NCI-H774 (cell line): ENCODE measurements at places on chromosomes 3 and 15.
A peak's percentile ranks its signal among the peaks of the same experiment; 100 is the strongest.

DNA sequence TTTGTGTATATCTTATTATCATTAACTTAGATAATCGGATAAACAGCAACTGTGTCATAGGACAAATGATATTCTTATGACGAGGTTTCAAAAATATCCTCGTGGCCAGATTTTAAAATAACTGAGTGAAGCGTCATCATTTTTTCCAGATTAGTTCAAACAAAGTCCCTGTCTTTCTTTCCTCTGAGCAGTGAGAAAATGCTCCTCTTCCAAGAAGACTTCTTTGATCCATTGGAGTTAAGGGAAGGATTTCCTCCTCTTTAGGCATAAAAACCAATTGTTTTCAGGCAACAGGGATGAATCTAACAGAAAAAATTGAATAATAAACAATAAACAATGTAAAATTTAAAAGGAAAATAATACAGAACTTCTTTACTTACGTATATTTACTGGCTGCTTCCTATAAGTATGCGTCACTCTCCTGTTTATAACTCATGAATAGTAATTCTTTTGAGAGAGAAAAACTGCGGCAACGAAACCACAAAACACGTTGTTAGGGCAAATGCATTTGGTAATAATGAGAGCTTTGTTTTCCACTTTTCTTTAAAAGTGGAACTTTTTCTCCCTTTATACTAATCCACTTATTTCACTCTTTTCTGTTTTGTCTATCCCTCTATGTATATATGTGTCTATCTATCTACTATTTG, 419.4 kb upstream of the ONECUT1 start:
- no peak for DNase-seq

- no peak for DNase-seq
Observed at GRCh38 chr15:29070471-29071231, 184.9 kb downstream of the APBA2 start.

- no peak for DNase-seq
Observed at GRCh38 chr15:75929799-75930565, 26.3 kb downstream of the FBXO22 start.

DNA sequence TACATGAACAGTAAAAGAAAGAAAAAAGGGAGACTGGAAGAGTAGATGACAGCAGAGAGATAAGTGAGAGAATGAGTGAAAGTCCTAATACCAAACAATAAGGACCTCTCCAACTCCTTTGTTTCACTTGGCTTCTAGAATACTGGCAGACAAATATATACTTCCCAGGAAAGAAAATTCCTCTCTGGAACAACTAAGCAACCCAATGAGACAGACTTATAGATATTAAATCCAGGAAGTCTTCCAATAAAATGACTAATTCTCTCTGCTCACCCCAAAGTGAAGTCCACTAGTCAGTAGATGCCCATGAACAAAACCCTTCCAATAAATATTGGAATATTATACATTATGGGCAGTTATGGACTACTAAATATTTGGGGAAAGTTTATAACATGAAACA, 114.2 kb downstream of the NEDD4 start:
- DNase-seq: no peak

- DNase-seq: no peak
Observed at GRCh38 chr15:42275780-42276391, 2.7 kb upstream of the TMEM87A start.

DNA sequence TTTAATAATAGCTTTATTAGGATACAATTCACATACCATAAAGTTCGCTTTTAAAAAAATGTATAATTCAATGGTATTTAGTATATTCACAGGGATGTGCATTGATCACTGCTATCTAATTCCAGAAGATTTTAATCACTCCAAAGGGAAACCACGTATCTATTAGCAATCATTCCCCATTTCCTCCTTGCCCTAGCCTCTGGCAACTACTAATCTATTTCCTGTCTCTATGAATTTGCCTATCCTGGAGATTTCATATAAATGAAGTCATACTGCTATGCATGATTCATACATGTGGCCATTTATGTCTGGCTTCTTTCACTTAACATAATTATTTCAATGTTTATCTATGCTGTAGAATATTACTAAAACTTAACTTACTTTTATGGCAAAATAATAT, 32.0 kb upstream of the CASR start:
- DNase-seq: no peak

- DNase-seq: no peak
Observed at GRCh38 chr15:63255489-63255990, 21.9 kb upstream of the APH1B start.

DNA sequence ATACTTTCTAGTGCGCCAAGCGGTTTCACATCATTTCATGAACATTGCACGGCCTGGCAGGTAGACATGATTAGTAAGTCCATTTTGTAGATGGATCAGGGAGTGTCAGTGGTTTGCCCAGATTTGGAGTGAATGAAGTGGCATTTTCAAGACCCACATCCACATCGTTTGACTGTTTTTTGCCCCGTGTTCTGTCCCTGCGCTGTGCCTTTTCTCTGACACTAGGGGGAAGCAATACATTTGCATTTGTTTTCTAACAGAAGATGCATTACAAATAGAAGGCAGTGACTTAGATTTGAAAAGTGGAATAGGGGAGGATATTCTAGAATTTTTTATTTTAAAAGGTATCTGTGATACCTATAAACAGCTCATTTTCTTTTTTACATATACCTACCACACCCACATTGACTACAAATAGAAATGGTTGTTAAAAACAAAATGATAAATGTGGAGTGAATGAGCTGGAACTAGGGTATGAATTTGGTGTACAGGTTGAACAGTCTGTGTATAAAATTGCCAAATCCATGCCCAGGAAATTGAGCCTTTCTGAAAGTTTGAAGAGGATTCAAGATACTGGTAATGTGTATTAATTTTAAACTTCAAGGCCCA, 98.0 kb downstream of the USP13 start:
- peak; percentile 13 for DNase-seq

DNA sequence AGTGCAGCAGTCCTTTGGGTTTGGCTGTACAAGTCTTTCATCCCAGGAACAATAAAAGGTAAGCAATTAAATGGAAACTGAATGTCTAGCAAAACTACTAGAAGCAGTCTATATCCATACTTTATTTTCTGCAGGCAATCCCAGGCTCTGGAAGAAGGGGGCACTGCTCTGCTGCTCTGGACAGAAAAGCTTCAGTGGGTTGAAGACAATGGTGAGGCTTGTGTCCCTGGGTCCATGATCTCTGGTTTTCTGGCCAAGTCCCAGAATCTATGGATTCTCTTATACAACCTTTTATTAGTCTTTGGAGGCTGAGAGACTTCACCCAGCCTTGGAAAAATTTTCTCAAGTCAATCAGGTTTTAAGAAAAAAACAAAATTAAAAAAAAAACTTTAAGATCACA, 35.6 kb downstream of the SCAP start:
- DNase-seq: no peak

- DNase-seq: no peak
Observed at GRCh38 chr3:81003817-81004216, 757.6 kb downstream of the GBE1 start.

- DNase-seq: no peak
Observed at GRCh38 chr3:184354121-184354728, 7.2 kb downstream of the CLCN2 start.

DNA sequence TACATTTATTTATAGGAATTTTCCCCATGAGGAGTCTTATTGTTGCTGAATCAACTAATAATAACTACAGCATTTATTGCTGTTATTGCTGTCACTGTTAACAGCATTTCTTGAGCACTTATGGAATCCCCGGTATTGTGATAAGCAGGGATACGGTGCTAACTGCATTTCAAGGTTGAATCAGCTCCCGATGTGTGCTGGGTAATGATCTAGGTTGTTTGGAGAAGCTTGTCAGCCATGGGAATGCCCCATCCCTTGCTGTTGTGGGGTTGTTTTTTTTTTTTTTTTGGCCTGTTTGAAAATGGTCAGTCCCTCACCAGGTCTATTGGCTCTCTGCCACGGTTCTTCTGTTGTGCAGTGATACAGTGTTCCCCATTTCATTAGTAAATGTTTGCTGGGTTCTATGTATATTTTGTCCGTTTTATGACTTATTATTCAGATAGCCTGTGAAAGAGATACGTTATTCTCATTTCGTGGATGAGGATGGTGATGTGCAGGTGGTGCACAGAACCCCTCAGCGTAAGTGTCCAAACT, 48.5 kb downstream of the MED12L start:
- DNase-seq: no peak

- DNase-seq: no peak
Observed at GRCh38 chr15:58588096-58588495, 156.3 kb downstream of the LIPC start.

- no peak for DNase-seq
Observed at GRCh38 chr3:168514252-168514651, 418.5 kb upstream of the GOLIM4 start.

- DNase-seq: peak; percentile 68
Observed at GRCh38 chr3:180802837-180803236, 109.6 kb upstream of the FXR1 start.

GRCh38 chr15:34879107-34879506, 83.8 kb upstream of the ACTC1 start:
- no peak for DNase-seq

DNA sequence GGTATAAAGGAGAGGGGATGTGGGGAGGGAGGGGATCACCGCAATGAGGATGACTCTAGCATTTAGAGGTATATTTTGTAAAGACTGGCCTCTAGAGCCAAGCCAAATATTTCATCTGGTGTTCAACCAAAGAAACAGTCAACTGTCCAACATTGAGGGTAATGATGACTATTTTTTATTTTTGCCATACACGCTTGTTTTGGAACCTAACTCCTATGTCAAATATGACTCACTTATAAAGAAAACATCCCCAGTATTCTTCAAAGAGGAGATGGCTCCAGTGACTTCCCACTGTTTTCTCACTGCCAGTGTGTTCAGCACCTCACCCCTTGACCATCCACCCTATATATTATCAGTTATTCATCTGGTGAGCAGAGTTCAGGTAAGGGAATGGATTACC, 77.3 kb downstream of the WNT5A start:
- no peak for DNase-seq

GRCh38 chr3:155663467-155664212, 81.2 kb downstream of the PLCH1 start:
- DNase-seq: no peak

DNA sequence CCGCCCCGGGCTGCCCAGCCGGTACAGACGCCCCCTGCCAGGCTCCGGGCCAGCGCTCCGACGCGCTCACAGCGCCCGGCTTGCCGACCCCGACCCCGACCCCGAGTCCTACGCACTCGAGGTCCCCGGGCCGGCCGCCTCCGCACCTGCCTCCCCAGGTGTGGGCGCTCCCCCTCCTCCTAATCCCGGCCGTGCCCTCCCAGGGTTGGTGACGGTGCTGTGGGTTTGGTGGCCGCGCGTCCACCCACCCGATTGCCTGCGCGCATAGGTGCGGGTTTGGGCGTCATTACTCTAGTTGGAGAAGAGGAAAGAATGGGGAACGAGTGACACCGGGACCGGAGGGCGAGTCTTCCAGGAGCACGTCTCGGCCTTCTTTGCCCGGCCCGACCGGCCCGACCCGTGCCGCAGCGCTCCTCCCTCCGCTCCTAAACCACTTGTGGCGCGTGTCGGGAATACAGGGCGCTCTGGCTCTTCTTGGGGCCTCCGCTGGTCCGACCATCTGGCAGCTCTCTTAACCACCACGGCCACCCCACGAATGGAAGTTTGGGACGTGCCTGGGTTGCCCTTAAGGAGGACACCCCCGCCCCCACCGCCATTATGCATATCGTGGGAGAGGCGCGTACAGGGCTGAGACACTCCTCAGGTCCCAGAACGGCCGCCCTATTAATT, 810 bp upstream of the THRB start:
- peak; percentile 27 for DNase-seq

- DNase-seq: no peak
Observed at GRCh38 chr3:186800285-186800684, 6.0 kb downstream of the RFC4 start.

GRCh38 chr3:120049881-120050539, 44.2 kb downstream of the GSK3B start:
- no peak for DNase-seq

DNA sequence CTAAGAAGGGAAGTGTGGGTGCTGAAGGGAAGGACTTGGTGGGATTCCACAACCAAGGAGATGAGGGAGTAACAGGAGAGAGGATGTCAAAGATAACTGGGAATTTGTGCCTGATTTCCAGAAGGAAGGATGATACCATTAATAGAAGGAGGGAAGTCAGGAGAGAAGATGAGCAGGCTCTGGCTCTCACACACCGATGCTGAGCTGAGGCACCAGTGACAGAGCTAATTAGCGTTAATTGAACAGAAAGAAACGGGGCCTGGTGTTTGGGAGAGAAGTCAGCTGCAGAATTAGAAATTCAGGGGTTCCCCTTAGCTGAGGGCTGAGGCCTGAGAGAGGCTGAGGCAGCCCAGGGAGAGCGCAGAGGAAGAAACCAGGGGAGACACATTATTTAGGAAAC, 11.9 kb upstream of the PDIA5 start:
- no peak for DNase-seq

GRCh38 chr3:57091521-57092273, 31.2 kb downstream of the SPATA12 start:
- no peak for DNase-seq

GRCh38 chr15:70017801-70018200, 79.9 kb downstream of the TLE3 start:
- no peak for DNase-seq

DNA sequence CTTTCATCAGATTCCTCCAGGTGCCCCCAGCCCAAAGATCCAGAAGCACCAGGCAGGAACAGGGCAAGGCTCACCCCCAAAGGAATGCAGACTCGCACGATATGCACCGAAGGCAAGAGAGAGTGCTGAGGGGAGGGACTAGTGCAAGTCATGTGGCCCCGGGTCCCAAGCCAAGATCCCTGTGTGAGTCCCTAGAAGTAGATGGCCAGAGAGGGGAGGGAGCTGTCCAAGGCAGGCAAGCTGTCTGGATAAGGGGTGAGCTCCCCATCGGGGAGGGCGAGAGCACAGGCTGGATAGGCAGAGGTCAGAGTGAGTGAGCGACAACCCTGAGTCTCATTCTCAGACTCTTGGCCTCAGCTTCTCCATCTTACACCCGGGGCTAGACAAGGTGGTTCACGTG, 171.5 kb upstream of the LINGO1 start:
- no peak for DNase-seq

DNA sequence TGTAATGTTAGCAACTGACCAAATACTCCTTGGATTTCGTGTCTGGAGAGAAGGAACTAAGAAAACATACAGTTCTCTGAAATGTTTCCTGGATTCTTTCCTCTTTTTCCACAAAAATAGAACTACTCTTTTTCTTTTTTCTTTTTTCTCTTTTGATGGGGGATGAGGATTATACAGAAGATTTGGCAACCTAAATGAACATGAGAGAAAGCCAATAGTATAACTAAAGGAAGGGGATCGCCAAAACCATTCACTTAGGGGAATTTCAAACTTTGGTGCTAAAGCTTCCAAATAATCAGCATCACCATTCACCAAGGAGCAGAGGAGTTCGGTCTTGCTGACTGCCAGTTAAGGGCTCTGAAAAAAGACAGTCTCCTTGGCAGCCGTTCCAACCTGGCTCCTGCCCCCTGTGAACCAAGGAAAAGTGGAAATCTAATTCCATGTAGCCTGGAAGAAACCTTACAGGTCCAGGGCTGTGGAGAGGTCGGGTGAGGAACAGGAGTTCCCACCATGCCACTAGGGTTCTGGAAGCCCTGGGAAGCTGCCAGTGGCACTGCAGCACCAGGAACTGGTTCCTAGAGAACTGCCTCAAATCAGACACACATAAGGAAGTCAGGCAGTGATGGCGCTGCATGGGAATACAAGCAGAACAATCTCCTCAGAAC, 176.9 kb downstream of the TNIK start:
- no peak for DNase-seq
